Right kidney (tissue), 9 donors: ENCODE measurements at places on chromosomes 5 and 9.

DNA sequence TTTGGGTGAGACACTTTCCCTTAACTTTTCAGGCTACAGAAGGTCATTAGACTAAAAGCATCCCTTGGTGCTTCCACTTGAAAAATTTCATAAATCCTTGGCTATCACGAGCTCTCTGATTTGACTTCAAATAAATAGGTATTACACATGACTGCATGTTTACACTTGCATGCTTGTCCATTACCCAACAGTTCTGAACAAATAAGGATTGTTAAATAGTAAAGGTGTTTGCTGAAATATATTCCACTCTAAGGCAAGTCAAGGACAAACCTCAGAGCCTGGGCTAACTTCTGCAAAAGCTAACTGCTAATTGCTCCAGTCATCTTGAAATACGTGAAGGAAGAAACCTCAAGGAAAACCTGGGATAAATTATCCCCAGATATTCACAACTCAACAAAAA, 14.5 kb downstream of the FBXW2 start:
- DNase-seq, result no peak

DNA sequence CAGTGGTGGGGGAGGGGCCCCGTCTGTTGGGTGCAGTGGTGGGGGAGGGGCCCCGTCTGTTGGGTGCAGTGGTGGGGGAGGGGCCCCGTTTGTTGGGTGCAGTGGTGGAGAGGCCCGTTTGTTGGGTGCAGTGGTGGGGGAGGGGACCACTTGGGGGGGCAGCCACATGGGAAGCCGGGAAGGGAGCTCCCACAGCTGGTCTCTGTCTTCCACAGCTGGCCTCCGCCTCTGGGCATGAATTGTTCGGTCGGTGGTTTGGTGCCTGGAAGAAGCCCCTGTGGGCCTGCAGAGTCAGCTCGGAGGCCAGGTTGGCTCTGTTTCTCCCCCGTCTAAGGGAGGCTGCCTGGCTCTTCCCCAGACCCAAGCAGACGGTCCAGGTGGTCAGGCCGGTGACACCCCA, 69.3 kb downstream of the COL5A1 start:
- DNase-seq, result no peak

- no peak for DNase-seq
Measured at GRCh38 chr9:113692256-113692655, 183.9 kb upstream of the ZNF618 start.

GRCh38 chr9:3285365-3286161, 240.2 kb downstream of the RFX3 start:
- no peak for DNase-seq

DNA sequence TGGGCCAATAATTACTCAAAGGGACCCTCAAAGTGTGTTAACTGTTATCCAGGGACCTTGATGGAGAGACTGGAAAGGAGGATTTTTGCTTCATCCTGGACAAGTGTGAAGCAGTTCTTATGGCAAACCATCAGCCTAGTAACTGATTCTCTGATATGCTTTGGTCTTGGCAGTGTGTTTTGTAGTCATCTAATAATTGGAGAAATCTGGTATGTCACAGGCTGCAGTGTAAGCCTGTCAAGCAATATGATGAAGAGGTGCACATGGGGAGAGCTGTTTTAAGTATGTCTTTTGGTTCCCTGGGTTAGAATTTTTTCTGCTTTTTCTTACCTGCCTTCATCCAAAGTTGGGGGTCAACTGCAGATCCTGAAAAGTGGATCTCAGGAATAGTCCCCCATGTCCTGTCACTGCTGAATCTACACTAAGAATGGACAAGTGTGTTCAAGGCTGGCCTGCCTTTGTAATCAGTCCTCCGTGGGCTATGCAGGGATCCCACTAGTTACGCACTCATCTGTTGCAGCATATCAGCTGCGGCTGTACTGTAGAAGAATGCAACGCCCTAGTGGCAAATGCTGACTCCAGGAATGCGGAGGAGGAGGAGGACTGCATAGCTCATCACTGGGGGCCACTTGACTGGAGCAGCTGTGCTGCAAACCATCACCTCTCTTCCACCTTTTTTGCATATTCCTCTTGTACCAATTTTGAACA, 1.9 kb downstream of the SPTAN1 start:
- DNase-seq, result peak; percentile 50

DNA sequence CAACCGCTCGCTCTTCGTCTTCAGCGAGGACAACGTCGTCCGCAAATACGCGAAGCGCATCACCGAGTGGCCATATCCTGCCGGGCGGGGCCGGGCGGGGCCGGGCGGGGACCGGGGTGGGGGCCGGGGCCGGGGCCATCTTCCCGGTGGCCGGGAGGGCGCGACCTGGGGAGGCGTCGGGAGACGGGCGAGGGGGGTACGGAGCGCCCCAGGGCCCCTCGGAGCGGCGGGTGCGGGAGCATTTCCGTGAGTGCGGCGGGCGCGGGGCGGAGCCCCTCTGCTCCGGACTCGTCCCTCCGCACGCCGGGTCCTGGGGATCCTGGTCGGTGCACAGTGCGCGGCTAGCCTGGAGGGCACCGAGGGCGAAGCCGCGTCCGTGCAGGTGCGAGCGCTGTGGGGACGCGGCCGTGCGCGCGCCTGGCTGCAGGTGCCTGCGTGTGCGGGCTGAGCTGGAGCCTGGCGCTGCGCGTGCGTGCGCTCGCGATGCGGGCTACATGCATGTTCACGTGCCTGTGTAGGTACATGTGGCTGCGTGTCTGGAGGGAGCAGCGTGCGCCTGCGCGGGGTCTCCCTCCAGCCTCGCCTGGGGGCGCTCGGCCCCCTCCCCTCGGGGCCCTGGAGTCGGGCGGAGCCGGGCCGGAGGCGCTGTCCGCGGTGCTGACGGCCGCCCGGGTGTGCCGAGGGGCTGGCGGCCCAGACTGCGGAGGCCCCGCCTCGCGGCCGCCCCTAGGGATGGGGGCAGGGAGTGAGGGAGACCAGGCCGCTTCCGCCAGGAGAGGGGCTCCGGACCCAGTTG, 762 bp downstream of the CACNA1B start:
- peak; percentile 80 for DNase-seq

- no peak for DNase-seq
Measured at GRCh38 chr5:86617309-86617755, 409 bp upstream of the COX7C start.
